NCI-H446 (cell line): ENCODE measurements at places on chromosomes 4 and X.

- peak; percentile 3 for DNase-seq
These were observed 34.6 kb upstream of the DCAF8L2 start for GRCh38 chrX:27555514-27555913.

- no peak for DNase-seq
These were observed 127.0 kb upstream of the ETNPPL start for GRCh38 chr4:108889696-108890483.

- DNase-seq: no peak
These were observed 82.1 kb downstream of the NAT8L start for GRCh38 chr4:2141022-2141761.

GRCh38 chrX:72348247-72348979, 42.7 kb upstream of the CITED1 start:
- no peak for DNase-seq

DNA sequence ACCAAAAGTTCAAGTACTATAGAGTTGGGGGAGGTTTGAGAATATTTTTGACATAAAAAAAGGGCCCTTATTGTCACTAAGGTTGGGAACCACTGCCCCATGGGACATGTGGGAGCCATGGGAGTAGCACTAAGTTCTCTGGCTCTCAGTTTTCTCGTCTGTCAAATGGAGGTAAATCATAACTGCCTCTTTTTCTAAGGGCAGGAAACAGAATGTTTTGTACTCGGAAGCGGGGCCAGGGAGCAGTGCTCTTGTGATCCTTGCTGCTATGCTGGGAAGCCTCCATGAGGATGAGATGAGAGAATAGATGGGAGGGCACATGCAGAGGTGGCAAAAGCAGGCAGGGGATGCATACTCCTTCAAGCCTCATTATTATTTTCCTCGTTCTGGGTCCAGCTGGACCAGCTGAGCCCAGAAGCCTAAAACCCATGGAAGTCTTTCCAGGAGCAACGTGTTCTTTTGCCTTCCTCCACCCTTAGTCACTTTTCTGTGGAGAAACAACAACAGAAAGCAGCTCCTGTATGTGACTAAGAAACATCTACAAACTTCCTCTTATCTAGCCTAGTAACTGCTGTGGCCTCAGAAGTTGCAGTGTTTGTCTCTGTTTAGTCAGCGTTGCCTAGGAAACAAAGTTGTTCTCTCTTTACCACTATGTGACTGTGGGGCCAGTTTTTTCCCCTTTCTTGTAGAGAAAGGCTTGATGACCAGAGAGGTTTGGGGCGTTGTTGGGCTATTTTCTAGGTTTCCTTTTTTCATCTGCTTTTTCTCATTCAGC, 64.8 kb downstream of the TSC22D3 start:
- DNase-seq: no peak

DNA sequence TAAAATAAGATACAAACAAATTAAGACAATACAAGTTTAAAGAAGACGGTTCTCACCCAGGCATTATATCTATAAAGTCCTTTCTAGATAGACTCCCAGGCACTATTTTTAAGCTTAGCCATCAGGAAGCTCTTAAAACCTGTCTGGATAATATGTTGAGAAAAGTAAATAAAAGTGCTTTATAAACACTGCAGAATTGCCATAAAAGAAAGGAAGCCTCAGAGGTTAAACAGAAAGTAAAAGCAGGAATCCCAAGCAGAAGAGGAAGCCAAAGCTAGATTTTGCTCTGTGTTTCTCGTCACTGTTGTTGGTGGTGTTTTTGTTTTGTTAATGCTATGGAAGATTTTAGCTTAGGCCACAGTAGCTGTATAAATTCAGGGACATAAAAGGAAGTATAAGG, 1267.3 kb downstream of the PCDH19 start:
- DNase-seq: no peak

- no peak for DNase-seq
These were observed 23.0 kb downstream of the GPR174 start for GRCh38 chrX:79167462-79167861.

DNA sequence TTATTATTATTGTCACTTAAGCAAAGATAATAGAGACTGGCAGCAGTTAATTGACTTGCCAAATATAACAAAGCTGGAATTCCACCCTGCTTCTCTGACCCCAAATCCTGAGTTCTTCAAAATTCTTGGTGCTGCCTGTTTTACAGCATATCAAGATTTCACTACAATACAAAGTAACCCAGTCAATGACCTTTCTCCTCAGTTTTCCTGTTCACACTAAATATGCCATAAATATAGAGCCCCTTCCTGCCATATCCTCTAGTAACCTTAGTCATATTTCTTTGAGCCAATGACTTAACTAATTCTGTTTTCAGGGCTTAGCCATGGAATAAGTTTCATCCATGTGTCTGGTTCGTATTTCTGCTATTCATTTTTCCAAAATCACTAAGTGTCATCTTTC, 315.3 kb upstream of the HS3ST1 start:
- DNase-seq: no peak

GRCh38 chr4:129040471-129040870, 52.9 kb downstream of the SCLT1 start:
- DNase-seq: no peak

GRCh38 chrX:111470681-111471403, 40.6 kb upstream of the SERTM2 start:
- no peak for DNase-seq

- no peak for DNase-seq
These were observed 12.3 kb upstream of the TIGD2 start for GRCh38 chr4:89099034-89099433.

DNA sequence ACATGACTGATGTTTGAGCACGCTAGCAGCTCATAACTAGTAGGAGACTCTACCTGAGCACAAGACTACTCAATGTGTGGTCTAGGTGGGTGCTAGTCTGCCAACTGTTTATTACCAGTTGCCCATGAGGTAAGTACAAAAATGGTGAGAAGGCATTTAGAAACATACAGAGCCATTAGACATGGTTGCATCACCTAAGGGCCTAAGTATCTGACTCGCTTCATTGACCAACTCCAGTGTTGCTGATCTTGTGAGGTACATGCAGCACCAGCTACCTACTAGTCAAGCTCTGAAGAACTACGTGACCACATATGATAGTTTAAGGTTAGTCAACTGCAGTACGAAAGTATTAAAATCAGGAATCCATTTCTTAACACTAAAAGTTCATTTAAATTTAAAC, 39.9 kb downstream of the APBB2 start:
- DNase-seq: no peak

DNA sequence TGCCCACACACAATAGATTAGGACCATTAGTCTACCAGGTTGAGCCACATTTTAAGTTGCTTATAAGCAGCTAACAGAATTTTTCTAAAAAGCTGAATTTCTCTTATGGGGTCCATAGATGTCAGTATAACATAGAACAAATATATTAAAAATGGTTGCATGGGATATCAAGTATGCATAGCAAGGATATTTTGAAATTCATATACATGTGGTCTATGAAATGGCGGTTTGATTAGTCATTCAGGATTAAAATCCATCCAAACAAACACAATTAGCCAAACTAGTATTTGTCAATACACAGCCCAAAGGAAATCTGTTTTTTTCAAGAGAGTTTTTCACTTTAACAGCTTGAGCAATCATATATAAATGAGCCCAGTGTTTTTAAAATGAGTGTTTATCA, 33.5 kb upstream of the AMOT start:
- no peak for DNase-seq

DNA sequence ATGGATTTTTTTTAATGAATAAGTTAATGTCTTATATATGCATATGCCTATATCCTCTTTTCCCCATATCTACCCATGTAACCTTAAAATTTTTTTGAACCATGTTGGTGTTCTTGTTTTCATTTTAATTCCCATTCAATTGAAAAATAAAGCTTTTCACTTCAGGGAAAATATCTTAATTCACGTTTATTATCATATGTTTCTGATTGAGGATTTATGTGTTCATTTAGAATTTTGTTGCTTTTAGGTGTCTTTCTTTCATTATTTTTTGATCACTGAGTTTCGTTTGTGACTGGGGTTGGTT, 29.1 kb downstream of the HADH start:
- no peak for DNase-seq

GRCh38 chr4:165621983-165622382, 243.2 kb downstream of the CPE start:
- DNase-seq: no peak

GRCh38 chr4:173543266-173543665, 13.2 kb upstream of the HAND2 start:
- DNase-seq: no peak

GRCh38 chr4:72827968-72828367, 241.5 kb downstream of the COX18 start:
- no peak for DNase-seq

DNA sequence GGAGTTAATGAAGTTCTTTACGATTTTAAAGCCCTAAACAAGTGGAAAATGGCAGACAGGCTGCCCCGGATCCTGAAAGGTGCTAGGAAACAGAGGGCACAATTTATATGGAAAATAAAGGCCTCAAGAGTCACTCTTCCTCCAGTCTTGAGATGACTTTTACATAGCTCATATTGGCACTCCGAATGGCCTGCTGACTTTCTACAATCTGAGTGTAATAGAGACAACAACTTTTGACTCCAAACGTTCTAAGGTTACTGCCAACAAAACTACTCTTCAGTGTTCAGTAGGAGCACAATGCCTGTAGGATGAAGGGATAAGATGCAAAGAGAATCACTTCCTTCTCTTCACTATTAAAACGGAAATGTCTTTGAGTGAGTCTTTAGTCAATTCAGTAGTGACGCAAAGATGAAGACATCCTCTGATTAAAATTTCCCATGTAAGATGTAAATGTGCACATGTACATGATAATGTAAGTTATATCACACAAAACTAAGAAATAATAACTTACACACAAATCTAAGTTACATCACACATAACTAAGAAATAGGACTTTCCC, 40.5 kb downstream of the VEGFC start:
- DNase-seq: no peak

DNA sequence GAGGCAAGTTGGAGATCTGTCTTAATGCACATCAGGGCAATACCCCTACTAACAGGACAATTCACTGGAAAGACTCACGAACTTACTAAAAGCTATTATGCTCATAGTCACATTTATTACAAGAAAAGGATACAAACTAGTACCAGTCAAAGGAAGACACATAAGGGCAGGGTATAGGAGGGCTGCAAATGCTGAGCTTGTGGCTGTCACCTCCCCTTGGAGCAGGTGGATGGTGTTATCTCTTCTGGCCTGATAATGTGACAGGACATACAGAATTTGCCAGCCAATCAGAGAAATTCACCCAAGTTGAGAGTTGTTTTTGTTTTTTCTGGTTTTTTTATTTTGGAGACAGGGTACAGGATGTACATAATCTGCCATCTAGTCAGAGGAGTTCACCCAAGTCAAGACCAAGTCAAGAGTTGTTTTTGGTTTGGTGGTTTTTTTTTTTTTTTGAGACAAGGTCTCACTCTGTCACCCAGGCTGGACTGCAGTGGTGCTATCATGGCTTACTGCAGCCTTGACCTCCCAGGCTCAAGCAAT, 8.8 kb downstream of the HERC5 start:
- no peak for DNase-seq

DNA sequence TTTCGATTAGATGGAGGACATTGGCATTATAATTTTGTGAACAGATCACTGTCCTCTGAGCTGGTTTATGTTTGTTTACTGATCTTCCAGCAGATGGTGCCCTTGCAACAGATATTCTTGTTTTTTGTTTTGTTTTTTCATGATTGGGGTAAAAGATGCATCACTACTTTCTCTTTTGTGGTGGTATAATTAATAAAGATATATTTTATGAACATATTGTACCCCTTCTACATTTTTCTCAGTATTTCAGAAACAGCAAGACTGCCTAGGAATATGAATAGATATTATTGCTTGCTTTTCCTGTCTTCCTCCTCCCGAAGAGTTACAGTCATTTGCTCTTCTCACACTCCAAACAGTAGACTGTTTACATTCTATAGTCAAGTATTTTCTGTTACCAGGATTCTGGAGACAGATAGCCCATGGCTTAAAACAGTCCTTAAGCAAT, 905.2 kb downstream of the TRAM1L1 start:
- DNase-seq: no peak

DNA sequence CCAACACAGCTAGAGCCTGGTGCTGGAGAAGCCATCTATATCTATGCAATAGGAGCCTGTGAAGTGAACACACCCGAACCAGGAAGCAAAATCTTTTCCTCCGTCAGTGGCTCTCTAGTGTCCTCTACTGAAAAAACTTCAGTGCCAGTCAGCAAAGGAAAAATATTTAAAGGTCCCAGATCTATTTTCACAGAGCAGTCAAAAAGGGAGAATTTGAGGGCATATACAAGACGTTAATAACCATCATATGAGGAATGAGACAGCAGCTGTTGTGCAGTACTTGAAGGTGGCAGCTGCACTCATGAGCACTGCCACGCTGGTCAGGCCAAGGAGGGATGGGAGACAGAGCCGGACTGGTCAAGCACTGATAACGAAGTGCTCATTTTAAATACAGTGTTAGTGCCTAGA, 14.4 kb downstream of the MCUB start:
- no peak for DNase-seq

GRCh38 chr4:73161527-73162185, 92.1 kb upstream of the COX18 start:
- no peak for DNase-seq

DNA sequence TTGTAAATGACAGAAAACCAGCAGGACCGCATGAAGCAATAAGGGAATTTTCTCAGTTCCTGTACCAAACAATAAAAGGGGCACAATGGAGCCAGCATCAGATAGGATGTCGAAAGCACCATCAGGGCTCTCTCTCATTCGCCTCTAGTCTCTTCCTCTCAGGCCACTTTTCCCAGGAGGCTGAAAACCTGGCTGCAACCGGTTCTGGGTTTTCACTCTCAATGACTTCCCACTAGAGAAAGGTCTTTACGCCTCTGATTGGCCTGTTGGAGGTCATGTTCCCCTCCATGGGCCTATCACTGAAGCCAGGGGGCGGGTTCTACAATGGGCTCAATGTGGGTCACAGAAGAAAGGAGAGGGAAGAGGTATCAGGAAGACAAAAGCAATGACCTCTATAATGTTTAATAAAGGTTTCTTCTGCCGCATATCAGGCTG, 29.3 kb downstream of the ZNF827 start:
- DNase-seq: no peak

DNA sequence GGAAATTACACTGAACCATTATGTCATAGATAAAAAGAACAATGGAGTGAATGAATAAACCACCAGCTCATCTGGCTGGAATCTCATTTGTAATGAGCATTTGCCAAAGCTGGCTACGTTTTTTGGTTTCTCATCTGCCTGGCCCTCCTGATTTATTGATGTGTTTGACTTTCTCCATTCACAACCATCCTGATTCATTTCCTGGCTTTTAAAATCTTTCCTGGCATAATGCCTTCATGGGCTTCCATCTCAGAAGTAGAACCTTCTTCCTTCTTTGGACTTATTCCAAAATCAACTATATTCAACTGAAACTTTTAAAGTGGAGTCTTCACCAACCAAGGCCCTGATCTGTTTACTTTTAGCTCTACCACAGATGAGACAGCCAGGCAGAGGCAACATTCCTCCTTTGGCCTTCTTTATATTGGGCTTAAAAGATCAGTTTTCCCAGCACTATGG, 36.0 kb upstream of the ARSJ start:
- DNase-seq: peak; percentile 96
